ENCODE measurements at places on chromosomes 1 and 21.

- no peak for DNase-seq
These were observed 3.8 kb upstream of the CACYBP start for GRCh38 chr1:174995916-174996315.

DNA sequence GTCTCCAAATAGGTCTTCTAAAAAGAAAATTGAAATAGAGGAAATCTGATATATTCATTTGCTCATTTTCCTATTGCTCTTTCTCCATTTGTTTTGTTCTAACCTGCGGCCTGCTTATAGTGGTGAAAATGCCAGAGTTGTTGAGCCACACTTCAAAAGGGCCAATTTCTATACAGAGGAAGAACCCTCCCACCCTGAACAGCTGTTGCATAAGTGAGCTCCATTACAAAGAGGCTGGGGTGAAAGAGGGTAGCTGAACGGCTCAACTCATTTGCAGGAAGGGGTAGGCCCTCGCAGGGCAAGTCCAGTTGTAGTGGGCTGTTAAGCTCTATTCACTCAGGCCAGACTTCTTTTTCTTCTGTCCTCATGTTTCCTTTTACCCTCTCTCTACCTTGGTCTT is 8.8 kb downstream of the ADCY10 start:
- DNase-seq = no peak

DNA sequence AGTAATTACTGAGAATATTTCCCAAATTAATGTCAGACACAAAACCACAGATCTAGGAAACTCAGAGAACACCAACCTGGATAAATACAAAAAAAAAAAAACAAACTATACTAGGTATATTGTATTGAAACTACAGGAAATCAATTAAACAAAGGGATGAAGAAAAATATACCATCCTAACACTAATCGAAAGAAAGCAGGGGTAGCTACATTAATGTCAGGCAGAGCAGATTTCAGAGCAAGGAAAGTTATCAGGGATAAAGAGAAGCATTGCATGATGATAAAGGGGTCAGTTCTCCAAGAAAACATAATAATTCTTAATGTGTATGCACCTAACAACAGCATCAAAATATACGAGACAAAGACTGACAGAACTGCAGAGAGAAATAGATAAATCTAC is 89.9 kb downstream of the TOMM20 start:
- no peak for DNase-seq

- no peak for DNase-seq
These were observed 143.6 kb upstream of the WNT4 start for GRCh38 chr1:22286491-22286890.

DNA sequence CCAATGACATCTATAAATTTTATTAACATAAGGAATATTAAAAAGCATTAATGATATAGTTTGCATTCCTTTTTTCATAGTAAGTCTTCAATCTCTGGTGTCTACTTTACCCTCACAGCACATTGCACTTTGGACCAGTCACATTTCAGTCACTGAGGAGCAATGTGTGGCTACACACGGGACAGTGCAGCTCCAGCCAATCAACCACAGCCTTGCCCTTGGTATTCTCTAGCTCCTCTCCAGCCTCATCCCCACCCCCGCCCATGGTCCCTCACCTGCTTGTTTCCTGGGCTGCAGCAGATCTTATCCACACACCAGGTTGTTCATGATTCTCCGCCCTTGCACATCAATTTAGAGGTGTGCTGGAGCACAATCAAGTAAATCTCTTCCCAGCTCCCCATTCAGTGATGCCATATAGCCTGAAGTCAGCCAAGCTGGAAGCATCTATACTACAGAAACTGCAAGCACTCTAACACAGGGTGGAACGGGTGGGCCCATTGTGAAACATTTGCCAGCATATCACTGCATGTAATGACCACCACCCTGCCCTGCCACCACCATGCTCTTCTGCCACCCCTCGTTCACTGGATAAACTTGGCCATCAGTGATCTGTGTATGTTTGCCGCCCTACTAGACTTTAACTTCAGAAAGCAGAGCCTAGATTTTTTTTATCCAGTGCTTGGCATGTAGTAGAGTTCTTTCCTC is 93.0 kb upstream of the SLC44A3 start:
- no peak for DNase-seq

Data from erythroblast (primary cell).